ENCODE measurements at places on chromosomes 16 and 17.

DNA sequence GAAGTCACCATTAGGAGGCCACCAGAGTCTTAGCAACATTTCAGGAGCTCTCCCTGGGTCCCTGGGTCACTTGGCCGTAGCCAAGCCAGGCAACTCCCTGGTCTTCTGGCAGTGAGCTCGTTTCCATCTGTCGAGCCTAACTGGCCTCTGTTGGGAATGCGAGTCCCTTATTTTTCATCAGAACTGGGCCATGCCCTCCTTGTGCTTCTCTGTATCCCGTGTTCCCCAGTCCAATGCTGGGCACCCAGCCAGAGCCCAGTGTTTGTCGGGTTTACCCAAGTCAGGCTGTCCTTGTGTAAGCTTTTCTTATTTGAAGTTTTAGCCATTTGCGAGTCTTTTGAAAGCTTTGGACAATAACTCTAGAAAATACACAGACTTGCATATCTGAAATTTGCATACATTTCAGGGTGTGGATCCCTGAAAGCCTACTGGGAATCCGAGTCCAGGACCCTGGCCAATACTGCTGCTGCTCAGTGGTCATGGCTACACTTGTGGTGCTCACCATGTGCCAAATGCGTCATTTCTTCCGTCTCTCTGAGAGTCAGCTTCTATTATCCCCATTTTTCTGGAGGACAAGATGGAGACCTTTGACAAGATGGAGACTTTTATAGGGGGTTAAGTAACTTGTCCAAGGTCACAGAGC lies 81.6 kb upstream of the LGALS9 start:
- no peak for DNase-seq

DNA sequence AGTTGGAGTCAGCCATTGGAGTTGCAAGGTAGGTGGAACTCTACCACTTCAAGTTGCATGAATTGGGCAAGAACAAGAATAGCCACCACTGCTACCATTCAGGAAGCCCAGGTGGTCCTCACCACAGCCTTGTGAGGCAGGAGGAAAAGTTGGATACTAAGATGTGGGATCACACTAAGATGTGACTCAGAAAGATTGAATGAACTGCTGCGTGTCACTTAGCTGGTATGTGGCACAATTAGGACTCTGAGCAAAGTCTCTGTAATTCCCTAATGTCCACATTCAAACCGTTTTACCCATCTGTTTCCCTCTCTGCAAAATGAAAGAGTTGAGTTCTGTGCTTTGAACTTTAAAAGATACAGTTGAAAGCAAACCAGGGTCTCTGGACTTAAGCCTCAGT lies 44.7 kb upstream of the HS3ST3A1 start:
- DNase-seq = no peak

DNA sequence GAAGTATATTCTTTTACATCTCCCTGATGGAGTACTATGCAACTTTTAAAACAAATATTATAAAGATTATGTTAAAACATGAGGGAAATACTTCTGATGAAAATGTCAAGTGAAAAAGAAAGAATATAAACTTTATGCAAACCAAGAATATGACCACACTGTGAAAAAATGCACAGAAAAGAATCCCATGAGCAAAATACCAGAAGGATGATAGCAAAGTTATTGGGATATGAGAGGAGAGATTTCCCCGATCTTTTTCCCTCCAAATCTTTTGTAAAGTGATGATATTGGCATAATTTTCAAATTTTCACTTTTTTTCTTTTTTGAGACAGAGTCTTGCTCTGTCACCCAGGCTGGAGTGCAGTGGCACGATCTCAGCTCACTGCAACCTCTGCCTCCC lies 36.6 kb upstream of the SMURF2 start:
- DNase-seq = no peak

DNA sequence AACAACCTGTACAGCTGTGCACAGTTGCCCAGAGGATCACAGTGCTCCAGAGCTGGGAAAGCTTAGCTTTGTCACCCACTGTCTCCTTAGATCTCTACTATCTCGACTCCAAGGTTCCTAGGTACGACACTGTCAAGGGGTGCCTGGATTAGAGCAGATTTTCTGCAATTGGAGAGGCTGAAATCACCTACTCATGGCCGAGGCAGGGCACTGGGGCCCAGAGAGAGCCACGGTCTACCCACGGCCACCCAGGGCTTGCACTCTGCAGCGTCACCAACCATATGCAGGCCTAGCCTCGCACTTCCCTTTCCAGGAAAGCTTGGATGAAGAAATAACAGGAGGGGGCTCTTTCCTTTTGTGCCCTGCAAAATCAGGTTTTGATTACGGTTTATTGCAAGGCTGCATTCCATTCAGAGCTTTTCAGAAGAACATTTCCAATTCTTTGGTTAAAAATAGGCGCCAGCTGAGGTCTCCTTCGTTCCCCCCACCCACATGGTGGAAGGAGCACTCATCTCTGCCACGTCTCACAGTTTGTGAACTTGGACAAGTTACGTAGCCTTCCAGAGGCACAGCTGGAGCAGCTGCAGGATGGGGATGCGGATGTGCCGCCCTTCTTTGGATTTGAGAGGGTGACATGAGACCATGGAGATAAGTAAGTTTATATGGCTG lies 80.0 kb downstream of the IRX5 start:
- no peak for DNase-seq

- no peak for DNase-seq
These were observed 9.2 kb upstream of the TVP23A start for GRCh38 chr16:10827691-10828341.

GRCh38 chr17:50221266-50221863 lies 19.9 kb upstream of the COL1A1 start:
- DNase-seq = no peak

DNA sequence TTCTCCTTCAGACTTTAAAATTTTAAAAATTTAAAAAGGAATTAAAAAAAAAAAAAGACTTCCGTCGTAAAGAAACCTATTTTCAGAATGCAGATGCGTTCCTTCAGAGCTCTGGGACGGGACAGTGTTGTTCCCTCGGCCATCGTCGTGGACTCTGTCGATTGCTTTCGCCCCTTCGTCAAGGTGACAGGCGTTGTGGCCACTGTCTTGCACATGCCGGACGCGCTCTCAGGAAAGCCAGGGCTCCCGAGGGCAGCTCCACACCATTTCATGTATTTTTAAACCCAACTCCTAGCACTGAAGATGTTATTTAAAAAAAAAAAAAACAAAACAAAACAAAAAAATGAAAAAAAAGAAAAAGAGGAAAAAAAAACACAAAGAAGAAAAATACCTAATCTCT lies 22.3 kb downstream of the TMC6 start:
- no peak for DNase-seq

DNA sequence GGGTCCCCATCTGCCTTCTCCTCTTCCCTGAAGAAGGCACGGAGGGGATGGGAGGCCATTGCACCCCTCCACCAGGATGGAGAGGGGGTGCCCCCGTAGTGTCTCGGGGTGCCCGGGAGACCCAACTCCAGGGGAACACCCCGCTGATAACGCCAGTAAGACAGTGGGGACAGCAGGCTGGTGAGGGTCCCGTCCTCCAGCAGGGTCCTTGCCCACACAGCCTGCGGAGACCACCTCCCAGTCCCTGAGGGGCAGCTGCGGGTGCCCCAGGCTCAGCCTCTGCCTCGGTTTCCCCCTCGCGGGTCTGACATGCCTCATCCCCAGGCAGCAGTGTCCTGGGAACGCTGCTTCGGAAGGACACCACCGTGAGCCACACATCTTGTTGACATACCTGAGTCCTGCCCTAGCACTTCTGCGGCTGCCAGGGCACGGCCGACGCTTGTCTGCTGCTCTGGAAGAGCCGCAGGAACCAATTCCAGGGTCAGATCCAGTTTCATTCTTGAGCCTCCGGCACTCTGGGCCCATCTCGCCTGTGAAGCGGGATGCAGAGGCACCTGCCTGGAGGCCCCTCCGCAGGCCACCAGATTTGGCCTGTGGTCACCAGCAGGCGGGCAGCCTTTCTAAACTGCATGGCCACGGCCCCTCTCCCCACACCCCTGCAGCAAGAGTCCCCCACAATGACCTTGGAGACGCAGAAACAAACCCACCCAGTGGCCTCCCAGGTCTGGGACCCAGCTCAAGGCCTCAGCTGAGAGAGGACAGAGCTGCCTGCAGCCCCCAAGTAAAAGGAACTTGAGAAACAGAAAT lies 39.9 kb upstream of the ZC3H18 start:
- DNase-seq = peak; percentile 17

- DNase-seq = no peak
These were observed 9.6 kb downstream of the CDH5 start for GRCh38 chr16:66376114-66376513.

DNA sequence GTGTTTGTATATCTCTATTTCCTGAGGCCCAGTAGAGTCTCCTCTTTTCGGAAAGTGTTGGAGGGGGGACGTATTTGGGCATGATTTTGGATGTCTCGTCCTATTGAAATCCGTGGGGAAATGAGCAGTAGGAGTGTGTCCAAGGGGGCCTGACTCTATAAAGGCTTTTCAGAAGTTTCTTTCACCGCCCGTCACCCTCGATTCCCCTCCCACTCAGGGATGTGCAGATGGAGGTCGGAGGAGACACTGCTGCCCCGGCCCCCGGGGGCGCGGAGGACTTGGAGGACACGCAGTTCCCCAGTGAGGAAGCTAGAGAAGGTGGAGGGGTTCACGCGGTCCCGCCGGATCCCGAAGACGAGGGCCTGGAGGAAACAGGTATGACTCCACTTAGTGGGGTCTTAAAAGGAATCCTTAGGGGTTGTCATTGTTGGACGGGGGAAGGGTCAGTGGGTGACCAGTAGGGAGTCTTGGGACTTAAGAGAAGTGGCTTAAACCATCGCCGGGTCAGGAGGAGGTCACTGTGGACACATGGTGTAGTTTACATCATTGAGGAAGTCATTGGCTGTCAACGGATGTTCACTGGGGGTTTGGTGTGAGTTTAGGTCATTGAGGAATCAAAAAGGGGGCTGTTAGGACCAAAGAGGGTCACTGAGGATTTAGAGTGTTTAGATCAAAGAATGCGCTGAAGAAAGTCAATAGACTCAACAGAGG lies 424 bp downstream of the MON1B start:
- peak; percentile 62 for DNase-seq

- DNase-seq = no peak
These were observed 44.8 kb downstream of the CDYL2 start for GRCh38 chr16:80759419-80760162.

- no peak for DNase-seq
These were observed 67.4 kb downstream of the MYH13 start for GRCh38 chr17:10305398-10305797.

GRCh38 chr16:23434380-23434779 lies 18.6 kb downstream of the COG7 start:
- peak; percentile 27 for DNase-seq

DNA sequence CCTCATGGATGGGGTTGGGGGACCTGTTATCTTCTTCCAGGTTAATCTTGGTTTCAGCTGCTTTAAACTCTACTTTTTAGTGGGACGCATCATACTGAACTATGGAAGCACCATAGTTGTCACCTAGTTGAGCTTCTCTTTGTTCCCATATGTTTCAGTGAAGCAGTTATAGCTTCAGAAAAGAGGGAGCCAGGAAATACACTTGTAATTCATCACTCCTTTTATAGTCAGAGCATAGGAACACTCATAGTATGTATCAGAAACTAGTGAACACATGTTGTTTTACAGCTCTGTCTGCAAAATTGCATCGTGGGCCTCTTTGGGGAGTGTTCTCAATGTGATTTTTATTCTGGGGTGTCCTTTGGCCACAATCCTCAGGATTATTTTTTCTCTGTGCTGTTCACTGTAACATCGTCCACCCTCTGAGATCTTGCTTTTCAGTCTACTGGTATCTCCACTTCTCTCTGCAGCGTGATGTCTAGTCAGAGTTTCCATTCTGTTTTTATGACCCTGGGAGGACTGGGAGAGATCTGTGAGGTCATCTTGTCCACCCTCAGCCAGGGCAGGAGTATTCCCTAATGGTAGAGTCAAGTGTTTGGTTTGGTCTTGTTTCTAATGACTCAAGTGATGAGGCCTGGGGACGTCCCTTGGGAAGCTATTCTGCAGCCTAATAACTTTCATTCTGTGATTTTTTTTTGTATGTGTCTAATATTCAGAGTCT lies 585.4 kb downstream of the WWOX start:
- no peak for DNase-seq

DNA sequence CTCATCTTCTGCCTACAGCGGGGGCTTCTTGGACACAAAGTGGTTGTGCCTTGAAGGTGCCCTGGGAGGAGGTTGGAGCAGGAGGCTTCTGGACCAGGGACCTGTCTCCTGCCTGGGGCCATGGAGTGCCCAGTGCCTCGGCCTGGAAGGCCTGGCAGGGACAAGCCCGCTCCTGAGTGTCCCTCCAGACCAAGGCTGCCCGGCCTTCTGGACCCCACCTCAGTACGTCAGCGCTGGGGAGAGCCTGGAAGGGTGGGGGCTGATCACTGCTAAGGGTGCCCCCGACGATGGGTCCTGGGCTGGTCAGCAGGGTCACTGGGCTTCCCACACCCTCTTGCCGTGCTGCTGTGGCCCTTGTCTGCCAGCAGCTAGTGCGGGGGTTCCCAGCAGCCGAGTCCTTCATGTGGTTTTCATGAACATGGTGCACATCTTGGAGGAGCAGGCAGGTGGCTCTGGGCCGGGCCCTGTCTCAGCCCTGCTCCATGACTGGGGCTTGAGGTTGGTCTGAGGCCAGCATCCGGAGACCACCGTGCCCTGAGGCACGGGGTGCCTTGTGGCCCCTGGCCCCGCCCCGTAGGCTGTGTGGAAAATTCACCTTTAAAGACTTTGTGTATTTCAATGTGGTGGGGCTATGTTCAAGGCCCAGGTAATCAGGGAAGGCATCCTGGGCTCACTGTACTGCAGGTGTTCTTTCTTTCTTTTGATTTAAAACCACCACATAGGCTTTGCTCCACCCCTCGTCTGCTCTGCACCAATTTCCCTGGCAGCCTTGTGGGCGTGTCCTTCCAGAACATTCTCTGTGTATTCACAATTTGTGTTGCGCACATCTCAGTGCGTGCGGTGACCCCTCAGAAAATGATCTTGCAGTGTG lies 22.4 kb downstream of the MGRN1 start:
- no peak for DNase-seq

- DNase-seq = no peak
These were observed 902.5 kb downstream of the KCNJ2 start for GRCh38 chr17:71071837-71072236.

DNA sequence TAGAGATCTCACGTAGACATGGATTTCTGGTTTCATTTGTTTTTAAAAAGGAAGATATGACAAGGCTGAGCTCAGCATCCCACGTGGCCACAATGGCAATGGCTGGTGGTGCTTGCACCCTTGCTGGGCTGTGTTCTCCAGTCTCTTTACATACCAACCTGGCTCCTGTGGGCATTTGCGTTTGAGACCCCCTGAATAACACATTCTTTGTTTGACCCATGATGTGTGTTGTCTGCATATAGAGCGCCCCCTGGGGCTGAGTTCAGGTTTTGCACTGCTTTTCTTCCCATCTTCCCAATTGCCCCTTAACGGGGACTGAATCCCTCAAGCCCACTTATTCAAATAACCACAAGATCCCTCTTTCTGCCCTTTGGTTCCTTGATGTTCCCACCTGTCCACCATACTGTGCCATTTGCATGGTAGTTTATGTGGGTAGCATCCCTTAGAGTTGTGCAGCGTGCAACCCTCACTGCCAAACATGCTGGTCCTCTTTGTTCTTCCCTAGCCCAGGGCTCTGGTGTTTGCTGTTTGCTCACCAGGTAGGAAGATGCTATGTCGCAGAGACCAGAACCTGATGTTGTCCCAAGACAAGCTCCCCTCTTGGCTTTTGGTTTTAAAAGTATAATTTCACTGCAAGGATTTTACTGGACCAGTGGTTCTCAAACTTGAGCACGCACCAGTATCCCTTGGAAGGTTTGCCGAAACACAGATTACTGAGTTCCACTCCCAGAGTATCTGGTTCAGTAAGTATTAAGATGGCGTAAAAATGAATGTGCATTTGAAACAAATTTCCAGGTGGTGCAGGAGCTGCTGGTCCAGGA lies 38.5 kb upstream of the NKD1 start:
- DNase-seq = peak; percentile 46
